ENCODE measurements at places on chromosomes 7 and 10.

- no peak for DNase-seq
Observed at GRCh38 chr7:129134356-129134987, 10.0 kb upstream of the TSPAN33 start.

DNA sequence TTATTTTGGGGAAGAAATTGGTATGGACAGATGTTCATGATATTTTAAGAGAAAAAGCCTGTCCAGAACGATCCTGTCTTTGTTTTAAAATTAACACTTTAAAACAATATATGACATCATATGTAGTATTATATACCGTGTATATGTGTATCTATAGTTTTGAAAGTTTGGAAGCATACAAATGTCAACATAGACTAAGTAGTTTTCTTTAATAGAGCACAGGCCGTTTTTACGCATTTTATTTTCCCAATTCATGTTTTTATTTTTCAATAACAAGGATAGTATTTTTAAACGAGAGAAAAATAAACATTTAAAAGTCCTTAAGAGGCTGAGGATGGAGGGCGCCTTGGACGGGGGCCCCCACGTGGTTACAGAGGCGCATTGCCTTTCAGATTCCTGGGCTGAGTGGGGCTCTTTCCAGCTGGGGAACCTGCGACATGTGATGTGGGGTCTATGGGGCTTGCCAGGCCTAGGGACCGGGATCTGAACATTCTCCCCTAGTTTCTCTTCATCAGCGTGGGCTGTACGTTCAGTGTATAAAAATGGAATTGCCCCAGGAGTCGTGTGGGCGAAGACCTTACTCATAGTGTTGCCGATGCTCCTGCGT lies 127.8 kb upstream of the ZNF746 start:
- peak; percentile 47 for DNase-seq

DNA sequence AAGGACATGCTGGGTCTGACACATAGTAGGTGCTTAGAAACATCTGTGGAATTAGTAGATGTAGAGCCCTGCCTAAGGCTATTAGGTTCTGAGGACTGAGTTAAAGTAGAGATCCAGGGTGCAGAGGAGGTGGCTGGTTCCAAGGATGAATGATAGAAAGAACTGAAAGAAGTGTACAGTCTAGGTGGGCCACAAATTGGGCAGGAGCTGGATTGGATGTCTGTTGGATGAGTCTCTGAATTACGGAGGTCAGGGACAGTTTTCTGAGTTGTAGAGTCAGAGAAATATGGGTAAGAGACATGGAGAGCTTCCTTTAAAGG lies 2.0 kb upstream of the SAMD8 start:
- no peak for DNase-seq

- DNase-seq = no peak
Observed at GRCh38 chr7:45982132-45982531, 61.1 kb upstream of the IGFBP3 start.

GRCh38 chr10:95480901-95481491 lies 80.2 kb downstream of the SORBS1 start:
- peak; percentile 18 for DNase-seq

DNA sequence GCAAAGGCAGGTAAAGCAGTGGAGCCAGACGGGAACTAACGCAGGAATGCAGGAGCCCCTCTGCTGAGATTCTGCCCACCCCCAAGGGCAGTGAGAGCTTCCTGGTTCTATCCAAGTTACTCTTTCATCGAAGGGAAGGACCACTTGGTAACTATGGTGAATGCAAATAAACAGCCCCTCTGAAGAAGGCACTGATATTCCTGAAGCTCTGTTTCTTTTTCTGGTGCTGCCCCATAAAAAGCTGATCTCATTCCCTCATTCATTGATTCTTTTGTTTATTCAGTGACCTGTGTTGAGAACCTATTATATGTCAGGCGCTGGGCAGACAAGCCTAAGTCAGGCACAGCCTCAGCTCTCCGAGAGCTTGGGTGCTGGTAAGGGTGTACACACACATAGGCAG lies 217.3 kb downstream of the SNX10 start:
- no peak for DNase-seq

DNA sequence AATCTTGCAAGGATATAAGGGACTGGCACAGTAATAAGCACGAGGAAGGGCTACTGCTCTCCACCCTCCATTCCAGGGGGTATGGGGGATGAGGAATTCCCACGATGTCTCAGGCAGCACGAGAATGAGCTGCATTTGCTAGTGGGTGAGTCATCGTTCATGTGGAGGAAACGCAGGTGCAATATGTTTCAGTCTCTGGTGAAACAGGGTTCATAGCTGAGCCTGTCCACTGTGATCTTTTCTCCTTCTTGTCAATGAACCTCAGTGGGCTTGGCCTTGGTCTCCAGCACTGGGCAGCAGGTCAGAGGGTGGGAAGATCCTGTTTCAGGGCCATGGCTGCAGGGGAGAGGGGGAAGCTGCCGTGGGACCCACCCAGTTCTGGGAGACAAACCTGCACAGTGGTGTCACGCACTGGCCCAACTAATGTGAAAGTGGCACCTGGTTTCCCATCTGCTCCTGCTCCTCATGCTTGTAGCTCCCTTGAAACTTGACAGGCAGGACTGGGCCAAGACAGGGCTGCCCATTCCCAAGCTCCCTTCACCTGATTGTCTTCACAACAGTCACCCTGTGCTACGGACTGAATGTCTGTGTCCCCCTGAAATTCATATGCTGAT lies 181.9 kb downstream of the USP6NL start:
- DNase-seq = no peak

GRCh38 chr7:38020121-38020785 lies 99.8 kb downstream of the EPDR1 start:
- DNase-seq = no peak

- DNase-seq = no peak
Observed at GRCh38 chr7:81761821-81762220, 8.0 kb downstream of the HGF start.

GRCh38 chr7:151245360-151246101 lies 3.0 kb downstream of the SMARCD3 start:
- DNase-seq = no peak

GRCh38 chr10:2244471-2244870 lies 507.1 kb upstream of the ADARB2 start:
- no peak for DNase-seq

DNA sequence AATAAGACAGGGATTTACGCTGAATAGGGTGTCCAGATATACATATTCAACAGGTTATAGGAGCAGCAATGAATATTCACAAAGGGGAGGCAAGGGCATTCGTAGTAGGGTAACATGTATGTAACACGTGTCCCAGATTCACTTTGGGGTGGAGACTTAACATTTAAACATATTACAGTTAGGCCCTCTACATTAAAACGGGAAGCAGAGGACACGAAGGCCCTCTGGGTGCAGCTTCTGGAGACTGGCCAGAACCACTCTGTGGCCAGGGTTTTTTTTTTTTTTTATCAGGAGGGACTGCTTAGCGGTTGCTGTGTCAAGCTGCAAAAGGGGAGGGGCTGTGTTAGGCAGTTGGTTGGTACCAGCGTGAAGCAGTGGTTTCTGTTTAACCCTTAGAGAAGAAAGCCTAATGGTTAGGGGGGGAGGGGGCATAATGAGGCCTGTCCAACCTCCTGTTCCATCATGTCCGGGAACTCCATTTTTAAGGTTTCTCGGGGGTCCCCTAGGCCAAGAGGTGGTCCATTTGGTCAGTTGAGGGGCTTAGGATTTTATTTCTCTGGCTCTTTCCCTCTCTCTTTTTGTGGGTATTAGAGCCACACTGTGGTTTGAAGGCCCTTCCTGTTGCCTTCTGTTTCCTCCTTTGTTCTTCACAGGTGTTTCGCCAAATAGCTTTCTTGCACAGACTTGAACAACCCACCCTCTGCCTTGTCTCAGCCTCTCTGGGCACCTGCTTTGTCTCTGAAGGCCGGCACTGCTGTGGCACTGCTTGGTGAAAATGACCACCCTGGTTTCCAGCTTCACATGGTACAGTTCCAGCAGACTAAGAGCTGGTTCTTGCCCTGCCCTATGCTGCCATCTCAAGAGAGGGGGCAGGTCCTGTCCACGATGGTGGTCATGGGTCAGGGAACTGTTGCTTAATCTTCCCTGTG lies 26.4 kb downstream of the PRF1 start:
- peak; percentile 91 for DNase-seq

- DNase-seq = no peak
Observed at GRCh38 chr7:99409192-99409572, 413 bp downstream of the BUD31 start.

- DNase-seq = no peak
Observed at GRCh38 chr10:66365686-66366085, 560.1 kb upstream of the LRRTM3 start.

- no peak for DNase-seq
Observed at GRCh38 chr7:156560075-156560474, 80.5 kb upstream of the RNF32 start.

- DNase-seq = peak; percentile 22
Observed at GRCh38 chr10:110042181-110042580, 34.4 kb downstream of the ADD3 start.

GRCh38 chr7:12855036-12855435 lies 167.6 kb downstream of the ARL4A start:
- DNase-seq = no peak

Data from amniotic epithelial cell (primary cell).